Chondrocyte (in vitro differentiated cells): ENCODE measurements at places on chromosomes 3 and 15. TPM values are rescaled to one million over a fixed set of nuclear protein-coding genes. Genes with fewer than 3 reads are reported as not detected.

GOLGA6L7 gene
- total RNA-seq = not detected in 3 replicates

SMCO1 gene
- not detected in 3 replicates for total RNA-seq

SCN11A gene
- 0.07 TPM in 1 of 3 replicates, not detected in the others for total RNA-seq

COL6A6 gene
- total RNA-seq = not detected in 3 replicates
